ENCODE measurements at places on chromosomes 13 and 19. TPM values are rescaled to one million over a fixed set of nuclear protein-coding genes. Genes with fewer than 3 reads are reported as not detected.

TEX101 gene
- total RNA-seq: not detected

SIGLEC10 gene
- total RNA-seq: 2.4 TPM

TINCR gene
- total RNA-seq: 0.93 TPM

FFAR1 gene
- 0.23 TPM for total RNA-seq

OR10H3 gene
- not detected for total RNA-seq

IGFL3 gene
- not detected for total RNA-seq
